Uterus (tissue), 4 donors: ENCODE measurements at places on chromosomes 3 and 15. TPM values are rescaled to one million over a fixed set of nuclear protein-coding genes. Genes with fewer than 3 reads are reported as not detected.

FAM81A gene
- 4.4 TPM for total RNA-seq

XCR1 gene
- 0.07 TPM for total RNA-seq

MINDY2 gene
- 62.1 TPM for total RNA-seq

SCN11A gene
- 1.8 TPM for total RNA-seq

ZNF106 gene
- 56.6 TPM for total RNA-seq

SLC28A1 gene
- not detected for total RNA-seq

PAQR9 gene
- not detected for total RNA-seq

MYZAP gene
- 18.8 TPM for total RNA-seq

SEMA3G gene
- total RNA-seq: 91.2 TPM

CTXN2 gene
- total RNA-seq: not detected

CEMIP gene
- total RNA-seq: 1.9 TPM
